CD4-positive, CD25-positive, alpha-beta regulatory T cell (primary cell): ENCODE measurements at places on chromosomes 7 and 10. TPM values are rescaled to one million over a fixed set of nuclear protein-coding genes. Genes with fewer than 3 reads are reported as not detected.

The COPG2 gene
- total RNA-seq: 6.1 TPM

The GIMAP8 gene
- total RNA-seq: 8.0 TPM

DNA sequence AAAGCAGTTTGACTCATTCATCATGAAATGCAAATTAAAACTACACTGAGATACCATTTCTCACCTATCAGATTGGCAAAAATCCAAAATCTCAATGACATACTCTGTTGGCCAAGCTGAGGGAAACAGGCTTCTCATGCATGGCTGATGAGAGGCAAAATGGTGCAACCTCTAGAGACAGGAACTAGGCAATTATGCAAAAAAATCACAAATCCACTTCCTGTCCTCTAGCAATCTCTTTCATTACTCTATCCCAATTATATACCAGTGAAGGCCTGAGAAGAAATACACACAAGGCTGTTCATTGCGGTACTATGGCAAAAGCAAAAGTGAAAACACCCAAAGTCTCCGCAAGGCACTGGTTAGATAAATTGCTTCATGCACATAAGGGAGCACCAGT lies 25.9 kb upstream of the PTPRN2 start:
- peak overlapping the region; percentile 21 for H3K4me3 ChIP-seq
- no peaks in the 10 kb centered on the region for H3K4me1 ChIP-seq
- H3K36me3 ChIP-seq: no peaks in the 10 kb centered on the region
- no peak overlapping the region for H3K27ac ChIP-seq

The DNAJC9 gene
- 20.9 TPM for total RNA-seq

The SPDYE16 gene
- total RNA-seq: 2.9 TPM

DNA sequence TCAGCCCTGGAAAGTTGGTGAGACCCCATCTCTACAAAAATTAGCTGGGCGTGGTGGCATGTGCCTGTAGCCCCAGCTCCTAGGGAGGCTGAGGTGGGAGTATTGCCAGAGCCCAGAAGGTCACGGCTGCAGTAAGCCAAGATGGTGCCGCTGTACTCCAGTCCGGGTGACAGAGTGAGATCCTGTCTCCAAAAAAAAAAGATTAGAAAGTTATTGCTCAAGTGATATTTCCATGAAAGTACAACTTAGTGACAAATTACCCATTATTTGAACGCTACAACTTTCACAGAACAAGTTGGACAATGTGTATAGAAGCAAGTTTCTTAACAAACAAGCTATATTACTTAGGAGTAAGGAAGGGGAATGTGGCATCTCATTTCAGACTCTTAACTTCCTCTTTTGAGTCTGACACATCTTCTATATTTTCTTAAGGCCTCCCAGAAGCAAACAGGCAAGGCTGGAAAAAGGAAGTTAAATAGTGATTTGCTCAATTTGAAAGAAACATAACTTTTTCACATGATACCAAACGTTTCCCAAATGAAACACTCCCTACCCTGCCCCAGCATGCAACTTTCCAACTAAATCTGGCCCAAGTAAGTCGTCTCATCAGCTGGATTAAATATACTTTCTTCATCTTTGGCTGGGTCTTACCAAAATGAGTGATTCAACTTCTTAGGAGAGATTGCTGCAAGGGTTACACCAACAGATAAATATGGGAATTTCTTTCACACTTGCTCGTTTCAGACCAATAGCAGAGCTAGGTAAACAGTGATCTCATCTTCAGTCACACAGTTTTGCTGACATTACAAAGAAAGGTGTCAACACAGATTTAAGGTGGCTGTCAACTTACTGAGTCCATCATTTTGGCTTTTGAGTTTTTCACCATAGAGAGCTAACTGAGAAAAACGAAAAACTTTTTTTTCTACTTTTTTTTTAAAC lies 66.3 kb upstream of the KLF6 start:
- no peaks in the 10 kb centered on the region for H3K36me3 ChIP-seq
- H3K4me3 ChIP-seq: peak overlapping the region; percentile 57
- peak overlapping the region; percentile 84 for H3K27ac ChIP-seq
- H3K27me3 ChIP-seq: no peaks in the 10 kb centered on the region
- peaks cover 18% of the 10 kb centered on the region for H3K4me1 ChIP-seq
- DNase-seq: no peak

GRCh38 chr10:69568472-69569395 lies 4.5 kb downstream of the NEUROG3 start:
- peaks cover 16% of the 10 kb centered on the region for H3K4me1 ChIP-seq
- H3K4me3 ChIP-seq: no peak overlapping the region
- H3K27ac ChIP-seq: no peak overlapping the region
- no peaks in the 10 kb centered on the region for H3K36me3 ChIP-seq

DNA sequence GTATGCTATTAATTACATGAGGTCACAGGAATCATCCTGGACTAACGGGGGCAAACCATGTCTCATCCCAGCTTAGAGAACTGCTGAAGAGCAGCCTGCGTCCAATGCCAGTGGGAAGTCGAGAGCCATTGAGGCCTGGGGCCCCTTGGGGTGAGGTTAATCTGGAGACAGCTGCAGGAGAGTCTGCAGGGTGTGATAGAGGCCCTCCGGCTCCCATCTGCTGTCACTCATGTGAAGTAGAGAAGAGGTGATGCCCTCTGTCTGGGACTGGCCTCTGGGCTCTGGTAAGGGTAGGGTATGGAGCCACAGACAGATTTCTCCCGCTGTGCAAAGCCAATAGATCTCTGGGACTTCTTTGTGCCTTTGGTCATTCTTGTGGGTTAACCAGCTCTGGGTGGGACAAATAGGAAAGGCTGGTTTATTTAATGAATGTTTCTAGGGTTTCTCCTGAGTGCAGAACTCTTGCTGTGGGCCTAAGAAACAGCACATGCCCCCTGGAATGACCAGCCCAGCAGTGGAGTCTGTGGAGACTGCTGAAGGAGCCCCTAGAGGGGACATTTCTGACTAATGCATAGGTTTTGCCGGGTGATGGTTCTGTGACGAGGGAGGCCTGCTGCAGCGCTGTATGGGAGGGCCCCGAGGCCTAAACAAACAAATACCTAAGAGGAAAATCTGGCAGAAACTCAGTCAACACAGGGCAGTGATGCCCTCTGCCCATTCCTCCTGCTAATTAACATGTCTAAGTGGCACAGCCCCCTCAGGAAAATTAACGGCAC lies 34.5 kb downstream of the CRHR2 start:
- H3K36me3 ChIP-seq: peaks cover 3% of the 10 kb centered on the region
- no peak overlapping the region for H3K4me3 ChIP-seq
- H3K4me1 ChIP-seq: no peaks in the 10 kb centered on the region
- DNase-seq: no peak

- H3K36me3 ChIP-seq: no peaks in the 10 kb centered on the region
- no peak for DNase-seq
- no peaks in the 10 kb centered on the region for H3K27me3 ChIP-seq
- H3K4me3 ChIP-seq: no peak overlapping the region
- H3K27ac ChIP-seq: no peak overlapping the region
- no peaks in the 10 kb centered on the region for H3K4me1 ChIP-seq
Observed at GRCh38 chr7:83936056-83936708, 258.4 kb downstream of the SEMA3A start.

DNA sequence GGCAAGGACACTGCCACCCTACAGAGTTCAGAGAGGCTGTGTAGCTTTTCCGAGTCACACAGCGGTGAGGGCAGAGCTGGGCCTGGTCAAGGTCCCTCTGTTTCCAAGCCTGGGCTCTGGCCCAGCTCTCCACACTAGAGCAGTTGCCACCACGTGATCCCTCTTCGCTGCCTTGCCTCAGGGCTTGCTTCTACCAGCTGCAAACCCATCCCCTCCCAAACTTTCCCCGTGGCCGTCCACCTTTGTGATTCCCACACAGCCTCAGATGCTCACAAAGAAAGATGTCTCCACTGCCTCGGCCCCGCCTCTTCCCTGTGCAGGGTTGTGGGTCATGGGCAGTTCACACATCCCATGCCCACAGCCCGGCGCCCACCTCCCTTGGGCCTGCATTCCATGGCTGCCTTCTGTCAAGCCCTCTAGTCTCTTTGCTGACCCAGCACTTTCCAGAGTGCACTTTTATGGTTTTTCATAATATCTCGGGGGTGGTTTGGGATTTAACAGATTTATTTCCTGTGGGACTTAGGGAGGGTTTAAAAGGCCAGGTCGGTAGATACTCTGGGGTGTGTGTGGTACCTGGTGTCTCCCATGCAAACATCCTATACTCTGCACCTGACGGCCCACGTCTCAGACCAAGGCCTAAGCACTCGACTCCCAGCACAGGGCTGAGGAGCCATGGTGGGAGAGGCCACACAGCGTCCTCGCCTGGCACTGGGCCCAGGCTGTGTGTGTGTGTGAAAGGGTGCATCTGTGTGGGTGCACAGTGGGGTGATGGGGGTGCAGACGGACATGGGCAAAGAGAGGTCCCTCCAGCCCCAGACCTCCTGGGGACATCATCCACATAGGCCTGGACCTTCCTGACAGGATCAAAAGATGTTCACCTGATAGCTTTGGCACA lies 59.6 kb downstream of the PKD1L1 start:
- H3K4me3 ChIP-seq: no peak overlapping the region
- H3K36me3 ChIP-seq: no peaks in the 10 kb centered on the region
- H3K27me3 ChIP-seq: no peaks in the 10 kb centered on the region
- H3K4me1 ChIP-seq: no peaks in the 10 kb centered on the region
- no peak overlapping the region for H3K27ac ChIP-seq
- DNase-seq: no peak

The CPVL gene
- total RNA-seq: 0.96 TPM

- H3K4me1 ChIP-seq: no peaks in the 10 kb centered on the region
- H3K4me3 ChIP-seq: no peak overlapping the region
- H3K36me3 ChIP-seq: no peaks in the 10 kb centered on the region
Observed at GRCh38 chr10:127024685-127025435, 119.6 kb downstream of the DOCK1 start.

- peak; percentile 56 for DNase-seq
- H3K27ac ChIP-seq: peak overlapping the region; percentile 56
- H3K4me1 ChIP-seq: peaks cover 7% of the 10 kb centered on the region
- H3K27me3 ChIP-seq: no peaks in the 10 kb centered on the region
- H3K4me3 ChIP-seq: peak overlapping the region; percentile 51
- H3K36me3 ChIP-seq: no peaks in the 10 kb centered on the region
Observed at GRCh38 chr7:41881331-41882130, 178.6 kb upstream of the INHBA start.

- H3K27ac ChIP-seq: no peak overlapping the region
- DNase-seq: no peak
- H3K4me3 ChIP-seq: no peak overlapping the region
- H3K4me1 ChIP-seq: no peaks in the 10 kb centered on the region
Observed at GRCh38 chr7:102323914-102324195, 32.4 kb downstream of the SPDYE6 start.

The C7orf57 gene
- not detected for total RNA-seq
